Stimulated activated CD4-positive, alpha-beta T cell treated with anti-CD3 and anti-CD28 coated beads, TNF-alpha, amount 100 ng/mL, for 24 hours (primary cell): ENCODE measurements at places on chromosomes 12 and 14.
A peak's percentile ranks its signal among the peaks of the same experiment; 100 is the strongest.

- no peak for DNase-seq
Measured at GRCh38 chr12:124507188-124508109, 60.0 kb downstream of the NCOR2 start.

DNA sequence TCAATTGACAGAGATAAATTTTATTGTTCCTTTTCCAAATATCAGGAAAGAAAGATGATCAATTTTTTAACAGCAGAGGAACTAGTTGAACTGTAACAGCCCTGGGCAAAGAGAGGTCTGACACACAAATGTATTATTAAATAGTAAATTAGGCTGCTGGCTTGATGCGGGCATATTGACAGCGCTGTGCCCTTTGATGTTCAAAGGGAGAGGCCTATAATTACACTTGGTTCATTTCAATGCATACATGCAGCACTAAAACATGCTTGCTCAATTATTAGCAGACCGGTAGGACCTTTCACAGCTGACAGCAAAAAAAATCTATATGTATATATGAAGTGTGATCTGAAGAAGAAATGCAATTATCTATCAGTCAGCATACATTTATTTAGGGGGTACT lies 219.8 kb downstream of the SLC2A13 start:
- DNase-seq: no peak

GRCh38 chr12:126171937-126172559 lies 1106.8 kb downstream of the AACS start:
- DNase-seq: no peak

DNA sequence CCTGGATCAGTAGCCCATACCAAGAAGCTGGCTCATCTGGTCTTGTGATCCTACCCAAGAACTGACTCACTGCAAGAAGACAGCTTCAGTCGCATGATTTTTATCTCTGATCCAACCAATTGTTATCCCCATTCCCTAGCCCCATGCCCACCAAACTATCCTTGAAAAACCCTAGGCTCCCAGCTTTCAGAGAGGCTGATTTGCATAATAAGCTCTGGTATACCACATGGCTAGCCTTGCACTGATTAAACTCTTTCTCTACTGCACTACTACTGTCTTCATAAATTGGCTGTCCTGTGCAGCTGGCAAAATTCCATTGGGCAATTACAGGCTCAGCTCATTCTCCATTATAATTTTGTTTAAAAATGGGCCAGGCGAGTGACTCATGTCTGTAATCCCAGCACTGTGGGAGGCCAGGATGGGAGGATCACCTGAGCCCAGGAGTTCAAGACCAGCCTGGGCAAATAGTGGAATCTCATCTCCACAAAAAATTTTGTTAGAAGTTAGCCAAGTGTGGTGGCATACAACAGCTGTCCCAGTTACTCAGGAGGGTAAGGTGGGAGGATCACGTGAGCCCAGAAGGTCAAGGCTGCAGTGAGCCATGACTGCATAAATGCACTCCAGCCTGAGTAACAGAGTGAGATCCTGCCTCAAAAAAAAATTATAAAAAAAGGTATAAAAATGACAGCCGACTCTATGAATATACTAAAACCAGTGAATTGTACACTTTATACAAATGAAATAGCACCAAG lies 76.7 kb upstream of the EIF5 start:
- no peak for DNase-seq

DNA sequence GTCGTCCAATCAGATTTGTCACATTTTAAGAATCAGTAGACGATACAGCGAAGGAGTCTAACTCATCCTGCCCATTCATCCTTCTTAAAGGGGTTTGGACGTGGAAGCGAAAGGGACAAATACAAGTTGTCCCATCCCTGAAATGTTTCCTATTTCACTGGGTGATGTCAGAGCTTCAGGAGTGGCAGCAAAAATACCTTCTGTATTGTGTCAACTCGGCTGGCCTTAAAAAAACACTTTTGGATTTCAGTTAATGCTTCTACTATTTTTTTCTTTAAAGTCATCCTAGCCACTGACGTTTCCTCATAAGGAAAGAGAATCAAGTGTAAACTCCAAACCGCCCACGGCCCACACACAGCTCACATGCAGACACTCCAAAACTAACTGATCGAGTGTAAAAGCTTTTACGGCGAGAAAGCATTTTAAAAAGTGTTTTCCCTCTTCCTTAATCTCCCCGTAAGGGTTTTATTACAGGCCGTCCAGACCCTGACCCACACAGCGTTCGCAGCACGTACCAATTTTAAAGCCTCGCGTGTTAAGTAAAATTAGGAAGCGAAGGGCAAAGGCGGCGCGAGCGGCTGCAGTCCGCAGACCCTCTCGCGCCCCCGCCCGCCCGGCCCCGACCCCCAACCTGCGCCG lies 593 bp downstream of the CFL2 start:
- peak; percentile 20 for DNase-seq
